ENCODE measurements at places on chromosomes 5 and 9.

GRCh38 chr5:143472576-143472975 lies 69.1 kb upstream of the NR3C1 start:
- DNase-seq, result no peak

DNA sequence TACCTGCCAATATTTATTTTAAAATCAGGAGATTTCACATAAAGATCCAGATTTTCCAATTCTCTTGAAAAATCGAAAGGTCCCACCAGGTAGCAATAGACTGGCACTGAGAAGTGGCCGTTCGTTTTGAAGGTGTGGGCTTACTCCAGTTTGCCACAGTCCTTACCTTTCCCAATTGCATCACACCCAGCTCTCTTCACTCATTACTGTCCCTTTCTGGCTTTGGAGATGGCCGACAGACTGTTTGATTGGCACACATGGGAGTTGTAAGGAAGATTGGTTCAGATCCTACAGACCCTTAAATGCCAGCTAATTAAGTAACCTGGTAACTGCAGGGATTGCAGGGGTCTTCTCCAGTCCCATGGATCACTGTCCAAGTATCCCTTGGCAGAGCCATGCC lies 68.7 kb upstream of the LARP1 start:
- DNase-seq, result no peak

DNA sequence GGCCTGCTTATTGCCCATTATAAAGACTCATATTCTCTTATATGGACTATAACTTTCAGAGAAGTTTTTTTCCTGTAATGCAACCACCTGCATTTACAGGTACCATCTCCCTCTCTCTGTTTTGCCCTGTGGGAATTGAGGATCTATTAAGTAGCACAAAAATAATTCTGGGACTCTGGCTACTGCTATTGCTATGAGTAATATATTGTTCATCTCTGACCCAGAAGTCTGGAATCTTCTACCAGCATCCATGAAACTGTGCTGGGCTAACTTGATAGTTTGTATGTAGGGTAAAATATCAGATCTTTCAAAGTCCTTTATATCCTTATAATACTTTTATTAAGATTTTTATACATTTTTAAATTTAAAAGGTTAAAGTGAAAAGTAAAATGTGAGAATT lies 607.2 kb downstream of the EFNA5 start:
- no peak for DNase-seq

DNA sequence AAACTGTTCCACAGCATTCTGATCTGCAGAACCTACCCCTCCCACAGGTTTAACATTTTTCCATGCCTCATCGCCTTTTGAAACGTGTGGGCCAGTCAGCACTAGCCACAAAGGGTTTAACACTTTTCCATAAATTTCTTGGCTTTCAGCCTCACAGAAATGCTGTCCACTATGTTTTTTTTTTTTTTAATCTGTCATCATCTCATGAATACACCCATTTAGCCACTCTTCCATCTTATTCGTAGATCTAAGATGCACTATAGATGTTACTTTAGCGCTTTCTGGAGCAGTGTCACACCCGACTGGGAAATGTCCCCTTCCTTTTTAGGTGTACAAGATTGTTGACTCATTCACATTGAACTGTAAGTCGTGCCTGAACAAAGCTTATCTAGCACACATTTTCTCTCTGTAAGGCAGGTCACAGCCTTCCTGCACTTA lies 62.3 kb downstream of the GCNT1 start:
- DNase-seq, result no peak

GRCh38 chr9:13485068-13485596 lies 205.6 kb upstream of the MPDZ start:
- no peak for DNase-seq

GRCh38 chr9:95409650-95410426 lies 92.3 kb upstream of the FANCC start:
- no peak for DNase-seq

DNA sequence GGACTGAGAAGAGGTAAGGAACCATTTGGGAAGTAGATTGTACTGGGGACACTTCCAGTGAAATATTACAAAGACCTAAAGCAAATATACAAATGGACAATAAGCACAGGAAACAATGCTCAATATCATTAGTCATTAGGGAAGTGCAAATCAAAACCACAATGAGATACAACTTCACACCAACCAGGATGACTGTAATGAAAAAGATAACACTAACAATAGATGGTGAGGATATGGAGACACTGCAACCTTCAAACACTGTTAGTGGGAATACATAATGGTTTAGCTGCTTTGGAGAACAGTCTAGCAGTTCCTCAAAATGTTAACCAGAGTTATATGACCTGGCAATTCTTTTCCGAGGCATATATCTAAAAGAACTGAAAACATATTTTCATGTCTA lies 149.7 kb downstream of the TRPM3 start:
- no peak for DNase-seq

All from GM18507 (cell line).